SIG-M5 (cell line): ENCODE measurements at places on chromosomes 12 and 14.
A peak's percentile ranks its signal among the peaks of the same experiment; 100 is the strongest.

GRCh38 chr14:99004112-99004511, 267.9 kb downstream of the BCL11B start:
- no peak for DNase-seq

DNA sequence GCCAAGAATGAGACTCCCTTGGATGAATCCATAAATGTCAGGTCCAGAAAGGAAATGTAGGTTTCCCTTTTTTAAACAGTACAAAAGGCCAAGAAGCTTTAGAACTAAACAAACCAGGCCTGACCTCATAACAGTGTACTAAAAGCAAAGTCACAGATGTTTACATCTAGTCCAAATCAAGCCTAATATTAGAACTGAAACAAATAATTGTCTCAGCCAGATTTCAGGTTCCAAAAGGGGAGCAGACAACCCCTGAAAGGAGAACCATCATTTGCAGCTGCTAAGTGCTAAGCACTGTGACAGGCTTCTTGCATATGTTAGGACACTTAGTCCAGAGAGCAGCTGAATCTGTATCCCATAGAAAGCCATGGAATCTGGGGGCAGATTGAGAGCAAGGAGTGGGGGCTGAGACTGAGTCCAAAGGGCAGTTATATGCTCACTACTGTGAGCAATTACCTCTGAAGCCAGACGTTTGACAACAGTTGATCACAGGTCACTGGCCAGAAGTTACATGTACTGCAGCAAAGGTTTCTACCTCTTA, 90.1 kb downstream of the STXBP6 start:
- DNase-seq = no peak

- DNase-seq = peak; percentile 43
Measured at GRCh38 chr12:31323391-31324115, 2.4 kb downstream of the SINHCAF start.

DNA sequence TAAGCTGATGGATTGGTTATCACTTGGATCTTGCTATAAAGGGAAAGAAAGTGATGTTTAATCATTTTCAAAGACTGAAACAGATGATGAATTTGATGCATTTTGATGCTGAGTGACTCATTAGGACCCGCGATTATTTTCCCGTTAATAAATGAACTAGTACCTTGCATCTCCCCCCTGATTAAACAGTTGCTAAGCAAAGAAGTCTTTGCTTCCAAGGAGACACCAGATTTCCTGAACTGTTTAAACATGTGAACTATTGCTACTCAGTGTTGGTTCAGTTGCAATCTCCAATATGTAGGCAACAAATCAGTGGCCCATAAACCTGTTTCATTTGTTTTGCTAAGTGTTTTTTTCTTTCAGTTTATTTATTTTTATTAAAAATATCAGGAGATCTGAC, 375.2 kb downstream of the AACS start:
- no peak for DNase-seq

DNA sequence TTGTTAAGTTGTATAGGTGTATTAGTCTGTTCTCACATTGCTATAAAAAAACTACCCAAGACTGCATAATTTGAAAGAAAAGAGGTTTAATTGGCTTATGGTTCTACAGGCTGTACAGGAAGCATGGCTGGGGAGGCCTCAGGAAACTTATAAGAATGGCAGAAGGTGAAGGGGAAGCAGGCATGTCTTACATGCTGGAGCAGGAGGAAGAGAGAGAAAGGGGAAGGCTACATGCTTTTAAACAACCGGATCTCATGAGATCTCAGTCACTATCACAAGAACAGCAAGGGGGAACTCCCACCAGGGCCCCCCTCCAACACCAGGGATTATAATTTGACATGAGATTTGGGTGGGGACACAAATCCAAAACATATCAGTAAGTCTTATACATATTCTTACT, 60.5 kb upstream of the OR10AD1 start:
- no peak for DNase-seq
